ENCODE measurements at places on chromosomes 2 and 18.
A peak's percentile ranks its signal among the peaks of the same experiment; 100 is the strongest.

GRCh38 chr2:58133395-58133794, 86.8 kb downstream of the VRK2 start:
- no peak for DNase-seq

GRCh38 chr2:195818106-195818505, 161.1 kb downstream of the SLC39A10 start:
- no peak for DNase-seq

- no peak for DNase-seq
These were observed 95.9 kb upstream of the MBOAT2 start for GRCh38 chr2:9099341-9099751.

GRCh38 chr2:152098496-152099366, at the start of gene CACNB4:
CACNB4 (minus strand) TSS chr2:152099044.
- DNase-seq = peak; percentile 13

- DNase-seq = no peak
These were observed 7.4 kb upstream of the RAB1A start for GRCh38 chr2:65137197-65137775.

GRCh38 chr2:83015035-83015715, 1443.9 kb downstream of the SUCLG1 start:
- no peak for DNase-seq

GRCh38 chr2:149687052-149687427, 99.5 kb upstream of the MMADHC start:
- no peak for DNase-seq

DNA sequence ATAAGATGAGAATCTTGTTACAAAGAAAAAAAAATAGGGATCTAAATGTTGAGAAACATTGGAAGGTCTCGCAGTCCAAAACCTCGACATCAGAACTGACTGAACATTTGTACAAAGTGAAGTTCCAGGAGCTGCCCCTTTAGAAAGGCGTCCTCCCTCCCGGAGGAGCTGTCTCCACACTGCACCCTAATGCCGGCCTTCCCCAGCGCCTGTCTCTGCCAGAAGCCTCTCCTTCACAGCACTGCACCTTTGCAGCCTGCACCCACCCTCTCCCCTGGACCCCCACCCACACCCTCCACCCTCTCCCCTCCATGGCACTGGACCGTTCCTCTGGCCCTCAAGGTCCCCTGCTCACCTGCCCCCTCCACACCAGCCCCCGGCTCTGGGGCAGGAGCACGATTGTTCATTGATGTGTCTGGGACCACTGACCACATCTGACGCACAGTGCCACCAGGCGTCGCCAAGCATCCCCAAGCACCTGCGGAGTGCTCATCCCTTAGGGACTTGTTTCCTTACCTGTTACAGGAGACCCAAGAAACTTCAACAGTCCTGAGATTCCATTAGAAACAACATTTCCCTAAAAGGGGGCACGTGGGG, 90.3 kb upstream of the SNTG2 start:
- no peak for DNase-seq

DNA sequence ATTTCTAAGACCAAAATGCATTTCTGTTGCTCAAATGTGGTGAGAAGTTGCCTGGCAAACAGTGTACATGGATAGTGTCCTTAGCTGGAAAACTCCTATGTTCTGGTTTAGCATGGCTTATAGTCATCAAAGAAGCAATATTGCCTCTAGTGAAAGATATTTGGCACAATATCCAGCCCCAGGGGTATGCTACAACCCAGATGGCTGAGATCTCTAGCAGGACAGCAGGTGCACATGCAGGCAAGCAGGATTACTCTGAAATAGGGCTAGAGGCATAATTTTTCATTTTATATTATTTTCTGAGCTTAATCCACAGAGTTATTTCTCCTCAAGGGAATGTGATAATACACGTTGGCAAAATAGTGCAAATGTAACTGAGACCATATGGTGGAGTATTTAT, 34.0 kb downstream of the CCDC195 start:
- DNase-seq = no peak

GRCh38 chr2:5510082-5510481, 182.1 kb upstream of the SOX11 start:
- DNase-seq = no peak

DNA sequence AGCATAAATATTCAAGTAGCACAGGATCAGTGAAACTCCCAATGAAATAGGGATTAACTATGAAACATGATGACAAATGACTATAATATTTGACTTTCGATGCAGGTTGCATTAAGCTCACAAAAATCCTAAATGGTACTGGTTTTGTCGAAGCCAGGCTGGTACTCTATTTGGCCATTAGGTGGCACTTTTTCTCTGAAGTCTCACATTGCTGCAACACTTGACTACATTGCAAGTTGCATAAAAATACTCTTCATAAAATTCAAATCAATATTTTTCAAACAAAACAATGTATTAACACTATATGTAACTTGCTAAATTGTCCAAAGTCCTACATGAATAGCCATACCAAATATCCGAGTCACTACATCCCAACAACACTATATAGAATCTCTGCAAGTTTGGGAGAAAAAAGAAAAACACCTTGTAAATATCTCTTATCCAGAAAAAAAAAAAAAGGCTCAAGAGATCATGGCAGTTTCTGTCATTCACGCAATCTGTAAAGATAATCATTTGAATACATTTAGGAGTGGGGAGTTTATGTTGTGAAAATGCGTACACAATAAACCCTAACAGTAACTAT, 9.5 kb downstream of the RTTN start:
- no peak for DNase-seq

DNA sequence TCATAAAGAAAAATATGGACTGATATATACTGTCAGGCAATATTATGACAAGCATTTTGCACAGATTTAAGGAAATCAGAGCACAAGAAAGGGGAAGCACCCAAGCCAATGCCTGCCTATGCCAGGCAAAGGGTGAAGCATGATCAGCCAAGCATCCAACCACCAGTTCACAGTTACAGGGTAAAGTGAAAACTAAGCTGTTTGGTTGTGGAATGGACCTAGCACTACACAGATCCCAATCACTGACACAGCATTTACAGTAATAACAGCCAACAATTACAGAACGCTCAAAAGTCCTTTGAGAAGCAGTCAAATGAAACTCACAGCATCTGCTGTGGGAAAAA, 90.3 kb downstream of the SP3 start:
- DNase-seq = no peak

DNA sequence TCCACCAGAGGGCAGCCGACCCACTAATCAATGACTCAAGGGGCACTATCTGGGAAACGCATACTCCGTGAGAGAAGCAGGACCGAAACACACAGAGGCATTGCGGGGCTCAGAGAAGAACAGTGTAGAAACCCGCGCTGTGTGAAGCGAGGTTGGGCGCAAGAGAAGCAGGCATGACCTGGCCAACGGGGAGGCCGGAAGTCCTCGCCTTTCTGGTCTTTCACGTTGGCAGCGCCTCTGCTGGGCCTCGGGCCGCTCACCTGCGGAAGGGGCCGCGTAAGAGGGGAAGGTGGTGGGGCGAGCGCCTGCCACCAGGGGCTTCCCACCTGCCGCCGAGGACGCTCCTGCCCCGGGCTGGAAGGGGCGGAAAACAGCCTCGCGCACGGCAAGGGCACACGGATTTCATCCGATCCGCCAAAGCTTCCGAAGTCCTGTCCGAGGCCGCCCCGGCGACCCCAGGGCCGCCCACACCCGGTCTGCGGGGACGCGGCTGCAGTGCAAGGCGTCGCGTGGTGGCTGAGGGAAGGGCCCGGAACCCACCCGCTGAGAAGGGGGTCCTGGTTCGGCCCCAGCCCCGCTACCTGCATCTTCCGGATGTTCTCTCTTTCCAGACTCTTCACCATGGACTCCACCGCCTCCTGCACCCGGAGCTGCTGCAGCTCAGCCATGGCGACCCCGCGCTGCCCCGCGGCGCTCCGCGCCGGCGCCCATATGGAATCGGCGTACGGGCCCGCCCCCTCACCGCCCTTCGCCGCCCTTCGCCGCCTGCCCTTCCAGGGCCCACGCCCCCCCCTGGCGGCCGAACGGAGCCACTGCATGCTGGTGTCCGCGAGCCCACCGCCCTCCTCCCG, at the start of gene FAM136A:
Gene FAM136A (minus strand): TSS at position 724 of the 851 bp plus-strand sequence. CDS start 56 bp downstream, at position 668.
- DNase-seq = peak; percentile 93

DNA sequence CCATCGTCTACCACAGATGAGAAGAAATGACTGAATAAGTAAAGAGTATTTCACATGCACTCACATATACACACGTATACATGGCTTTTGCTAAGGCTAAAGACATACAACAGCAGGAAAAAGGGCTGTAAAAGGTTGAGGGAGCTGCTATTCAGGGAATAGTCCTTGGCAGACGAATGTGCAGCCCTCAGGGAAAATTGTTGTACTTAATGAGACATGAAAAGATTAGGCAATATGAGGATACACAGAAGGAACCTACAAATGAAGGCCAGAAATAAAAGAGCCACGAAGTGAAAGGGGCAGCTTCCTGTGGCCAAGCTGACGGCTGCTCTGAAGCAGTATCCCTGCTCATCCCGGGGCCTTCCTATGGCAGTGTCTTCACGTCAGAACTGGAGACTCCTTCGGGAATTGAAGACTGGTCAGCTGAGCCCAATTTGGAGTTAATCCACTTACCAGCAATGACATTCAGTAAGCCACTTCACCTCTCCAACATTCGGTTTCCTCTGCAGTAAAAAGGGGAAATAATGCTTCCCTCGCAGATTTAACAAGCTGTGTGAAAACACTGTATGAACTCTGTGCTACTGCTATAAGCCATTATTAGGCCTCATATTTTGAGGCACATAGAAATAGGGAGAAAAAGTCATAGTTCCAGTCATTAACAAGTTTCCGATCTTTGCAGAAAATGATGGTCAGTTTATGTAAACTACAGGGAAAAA, 221.8 kb downstream of the STK39 start:
- DNase-seq = no peak

- DNase-seq = no peak
These were observed 59.9 kb upstream of the CYRIA start for GRCh38 chr2:16725549-16725948.

DNA sequence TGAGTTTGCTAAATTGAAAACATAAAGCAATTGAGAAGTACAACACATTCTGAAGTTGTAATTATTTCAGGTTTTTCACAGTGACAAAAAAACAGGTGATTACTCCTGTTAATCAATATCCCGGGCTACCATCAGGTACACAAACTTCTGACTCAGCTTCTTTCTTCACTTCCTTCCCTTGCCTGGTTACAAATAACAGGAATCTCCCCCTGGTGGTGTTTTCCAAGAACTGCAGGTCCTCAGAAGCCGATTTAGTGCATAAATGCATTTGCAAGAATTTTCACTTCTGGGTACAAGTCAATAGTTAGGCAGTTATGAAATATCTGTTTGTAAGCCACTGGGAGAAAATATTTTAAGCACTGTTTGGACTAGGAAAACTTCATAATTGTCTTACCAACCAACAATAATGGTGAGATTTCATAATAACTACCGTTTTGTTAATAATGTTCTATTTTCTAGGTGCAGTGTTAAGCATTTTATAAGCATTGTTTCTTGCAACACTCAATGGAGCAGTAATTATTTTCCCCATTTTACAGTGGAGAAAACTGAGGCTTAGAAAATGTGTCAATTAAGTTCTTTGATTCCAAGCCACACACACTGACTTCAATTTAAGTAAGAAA, 12.4 kb upstream of the GMCL1 start:
- DNase-seq = peak; percentile 68

GRCh38 chr2:153287109-153287801, 191.3 kb downstream of the RPRM start:
- DNase-seq = no peak

DNA sequence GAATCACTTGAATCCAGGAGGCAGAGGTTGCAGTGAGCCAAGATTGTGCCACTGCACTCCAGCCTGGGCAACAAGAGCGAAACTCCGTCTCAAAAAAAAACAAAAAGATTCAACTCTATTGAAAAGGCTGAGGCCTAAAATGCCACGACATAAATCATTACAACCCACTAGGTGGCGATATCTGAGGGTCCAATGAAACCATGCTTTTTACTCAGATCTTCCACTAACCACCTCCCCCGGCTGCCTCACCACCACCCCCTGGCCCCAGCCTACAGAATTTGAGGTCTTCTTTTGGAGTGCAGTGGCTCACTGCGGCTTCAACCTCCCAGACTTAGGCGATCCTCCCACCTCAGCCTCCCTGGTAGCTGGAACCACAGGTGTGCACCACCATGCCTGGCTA, 57.5 kb downstream of the AP1S3 start:
- DNase-seq = peak; percentile 41

DNA sequence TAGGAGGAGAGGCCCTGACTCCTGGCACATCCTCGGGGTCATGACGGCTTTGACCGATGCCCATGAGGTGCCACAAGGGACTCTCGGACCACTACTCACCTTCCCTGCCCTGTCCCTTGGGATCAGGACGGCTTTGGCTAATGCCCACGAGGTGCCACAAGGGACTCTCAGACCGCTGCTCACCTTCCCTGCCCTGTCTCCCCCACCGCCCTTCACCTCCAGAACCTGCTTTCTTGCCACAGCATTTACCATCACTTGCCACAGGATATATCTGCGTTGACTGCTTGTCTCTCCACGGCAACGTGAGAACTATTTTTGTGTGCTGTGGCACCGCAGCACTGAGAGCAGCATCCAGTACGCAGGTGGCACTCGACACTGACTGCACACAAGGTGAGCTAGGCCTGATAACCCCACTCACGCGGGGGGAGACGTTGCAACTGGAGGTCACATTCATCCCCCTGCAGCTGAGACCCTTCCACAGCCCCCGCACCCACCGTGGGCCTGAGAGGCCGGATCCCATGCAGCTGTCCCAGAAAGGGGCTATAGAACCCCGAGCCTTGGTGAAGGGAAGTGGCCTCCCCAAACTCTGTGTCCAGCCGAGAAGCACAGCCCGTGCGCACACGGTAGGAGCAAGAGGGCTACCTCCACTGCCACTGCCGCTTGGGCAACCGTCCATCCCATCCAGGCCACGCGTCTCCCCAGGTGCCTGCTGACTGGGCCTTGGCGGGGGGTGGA, 47.5 kb downstream of the ANO7 start:
- DNase-seq = no peak

DNA sequence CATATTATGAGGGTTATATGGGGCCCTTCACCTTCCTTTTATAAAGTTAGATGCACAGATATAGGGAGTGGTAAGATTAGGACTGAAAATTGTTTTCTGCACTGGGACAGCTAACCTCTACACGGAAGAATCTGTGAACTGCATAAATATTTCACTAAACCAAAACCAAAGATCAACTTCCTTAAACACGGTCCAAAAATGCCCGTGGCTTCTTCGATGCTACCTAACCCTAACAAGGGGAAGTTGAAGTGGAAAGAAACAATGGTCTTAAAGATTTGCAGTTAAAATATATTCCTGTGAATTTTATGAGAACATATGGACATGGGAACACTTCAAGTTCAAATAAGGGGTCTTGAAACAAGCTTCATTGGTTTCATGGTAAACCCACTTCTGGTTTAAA, 33.3 kb upstream of the PAX3 start:
- no peak for DNase-seq

GRCh38 chr2:28252311-28252710, 140.3 kb upstream of the FOSL2 start:
- DNase-seq = peak; percentile 20

Measured in stimulated activated naive CD8-positive, alpha-beta T cell treated with anti-CD3 and anti-CD28 coated beads, Interleukin-15, Interleukin-2, amounts not matched to agents 100 U/mL and 50 U/mL, for 24 hours (primary cell).